HS-27A (cell line): ENCODE measurements at places on chromosomes 4 and X.

DNA sequence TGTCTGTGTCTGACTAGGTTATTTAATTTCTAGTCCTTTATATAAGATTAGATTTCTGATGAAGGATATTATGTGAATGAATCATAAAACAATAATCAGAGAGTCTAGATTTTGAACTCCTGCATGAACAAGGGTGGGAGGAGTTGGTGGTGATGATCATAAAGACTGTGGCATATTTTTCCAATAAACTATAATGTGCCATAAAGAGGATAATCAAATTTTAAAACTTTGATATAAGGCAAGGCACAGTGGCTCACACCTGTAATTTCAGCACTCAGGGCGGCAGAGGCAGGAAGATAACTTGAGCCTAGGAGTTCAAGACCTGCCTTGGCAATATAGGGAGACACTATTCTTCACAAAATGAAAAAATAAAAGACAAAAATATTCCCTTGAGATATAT lies 473.3 kb downstream of the GABRG1 start:
- DNase-seq = no peak

- no peak for DNase-seq
These were observed 13.4 kb upstream of the PAPSS1 start for GRCh38 chr4:107733431-107733925.

DNA sequence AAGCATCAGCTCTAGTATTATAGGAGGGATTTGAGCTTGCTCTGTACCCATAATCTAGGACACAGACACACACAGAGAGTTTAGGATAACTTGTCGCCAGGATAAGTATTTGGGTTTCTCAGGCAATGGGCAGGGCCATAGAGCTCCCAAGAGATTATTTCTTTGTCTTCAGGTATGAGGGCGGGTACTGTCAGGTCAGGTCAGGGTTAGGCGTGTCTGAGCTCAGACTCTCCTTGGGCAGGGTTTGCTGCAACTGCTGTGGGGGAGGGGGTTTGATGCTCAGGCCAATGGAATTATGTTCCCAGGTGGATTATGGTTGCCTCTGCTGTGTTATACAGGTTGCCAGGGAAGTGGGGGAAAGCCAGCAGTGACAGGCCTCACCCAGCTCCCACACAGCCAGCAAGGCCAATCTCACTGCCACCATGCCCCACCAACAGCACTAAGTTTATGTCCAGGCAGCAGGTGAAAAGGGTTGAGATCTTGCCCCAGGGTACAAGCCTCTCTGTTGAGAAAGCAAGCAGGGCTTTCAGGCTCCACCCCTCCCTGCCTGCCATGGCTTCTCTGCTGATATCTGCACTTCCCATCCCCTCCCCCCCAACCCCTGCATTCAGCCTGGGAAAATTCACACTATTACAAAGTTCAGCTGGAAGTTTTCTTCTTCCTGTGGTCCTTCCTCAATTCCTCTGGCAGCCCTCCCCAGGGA lies 101.3 kb downstream of the RRAGB start:
- no peak for DNase-seq

DNA sequence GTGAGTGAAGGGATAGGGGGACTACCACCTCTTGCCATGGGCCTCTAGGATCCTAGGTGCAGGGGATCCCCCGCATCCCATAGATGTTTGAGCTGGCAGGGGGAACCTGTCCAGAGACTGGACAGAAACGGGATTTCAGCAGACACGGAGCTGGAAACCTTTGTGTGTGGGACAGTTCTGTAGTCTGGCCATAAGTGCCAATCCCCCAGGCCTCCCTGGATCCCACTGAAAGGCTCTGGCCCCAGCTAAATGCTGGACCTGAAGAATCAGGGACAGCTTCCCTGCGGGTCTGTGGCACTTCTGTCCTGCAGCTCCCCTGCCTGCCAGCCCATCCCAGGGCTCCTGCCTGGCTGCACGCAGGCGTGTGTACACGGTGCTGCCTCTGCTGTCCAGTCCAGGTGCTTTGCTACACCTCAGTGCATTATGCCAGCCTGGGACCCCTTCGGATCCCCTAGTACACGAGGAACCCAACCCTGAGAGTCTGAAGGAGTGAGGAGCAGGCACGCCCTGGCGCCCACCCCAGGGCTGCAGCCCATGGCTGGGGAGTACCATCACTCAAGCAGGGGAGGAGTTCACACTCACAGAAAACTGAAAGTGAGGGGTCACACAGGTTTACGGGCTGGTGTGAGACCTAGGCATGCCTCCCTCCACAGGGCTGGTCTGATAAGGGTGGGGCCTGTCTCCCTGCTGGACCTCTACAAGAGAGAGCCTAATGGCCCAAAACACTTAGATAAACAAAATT lies 703.0 kb downstream of the ARAP2 start:
- no peak for DNase-seq

GRCh38 chrX:103495786-103496185 lies 23.5 kb downstream of the RAB40A start:
- DNase-seq = no peak
